ENCODE measurements at places on chromosomes 16 and 17.

DNA sequence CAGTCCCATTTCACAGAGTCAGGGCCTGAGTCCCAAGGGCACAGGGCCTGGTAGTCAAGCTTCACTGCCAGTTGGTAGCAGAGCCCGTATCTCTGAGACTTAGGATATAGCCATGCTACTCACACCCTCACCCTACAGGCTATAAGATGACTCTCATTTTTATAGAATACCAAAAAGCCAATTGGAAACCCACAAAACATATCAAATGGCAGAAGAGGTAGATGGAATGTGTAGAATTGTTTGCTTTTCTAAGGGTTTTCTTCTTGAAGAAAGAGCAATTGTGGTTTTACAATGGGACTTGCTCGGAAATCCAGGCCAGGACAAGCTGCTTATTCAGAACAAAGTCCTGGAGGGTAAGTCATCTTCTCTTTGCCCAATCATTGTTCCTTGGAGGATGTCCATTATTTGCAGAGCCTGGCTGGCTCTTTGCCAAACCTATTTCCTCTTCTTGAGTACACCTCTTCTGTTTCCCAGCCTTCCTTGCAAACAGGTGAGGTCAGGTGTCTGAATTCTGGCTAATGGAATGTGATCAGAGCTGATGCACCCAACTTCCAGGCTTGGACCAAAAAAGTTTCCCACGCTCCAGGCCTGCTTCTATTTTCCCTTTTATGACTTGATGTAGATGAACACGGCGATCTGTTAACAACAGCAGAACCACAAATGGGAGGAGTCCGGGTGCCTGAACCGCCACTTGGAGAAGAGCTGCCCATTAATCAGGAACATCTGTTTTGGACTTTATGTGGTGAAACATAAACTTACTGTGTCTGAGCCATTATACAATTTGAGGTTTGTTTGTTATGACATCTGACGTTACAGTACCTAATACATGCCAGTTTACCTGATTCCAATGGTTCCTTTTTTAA lies 16.9 kb upstream of the CCL22 start:
- DNase-seq: no peak
- no peaks in the 10 kb centered on the region for H3K4me1 ChIP-seq
- no peak overlapping the region for H3K27ac ChIP-seq
- H3K4me3 ChIP-seq: no peak overlapping the region
- H3K36me3 ChIP-seq: no peaks in the 10 kb centered on the region

DNA sequence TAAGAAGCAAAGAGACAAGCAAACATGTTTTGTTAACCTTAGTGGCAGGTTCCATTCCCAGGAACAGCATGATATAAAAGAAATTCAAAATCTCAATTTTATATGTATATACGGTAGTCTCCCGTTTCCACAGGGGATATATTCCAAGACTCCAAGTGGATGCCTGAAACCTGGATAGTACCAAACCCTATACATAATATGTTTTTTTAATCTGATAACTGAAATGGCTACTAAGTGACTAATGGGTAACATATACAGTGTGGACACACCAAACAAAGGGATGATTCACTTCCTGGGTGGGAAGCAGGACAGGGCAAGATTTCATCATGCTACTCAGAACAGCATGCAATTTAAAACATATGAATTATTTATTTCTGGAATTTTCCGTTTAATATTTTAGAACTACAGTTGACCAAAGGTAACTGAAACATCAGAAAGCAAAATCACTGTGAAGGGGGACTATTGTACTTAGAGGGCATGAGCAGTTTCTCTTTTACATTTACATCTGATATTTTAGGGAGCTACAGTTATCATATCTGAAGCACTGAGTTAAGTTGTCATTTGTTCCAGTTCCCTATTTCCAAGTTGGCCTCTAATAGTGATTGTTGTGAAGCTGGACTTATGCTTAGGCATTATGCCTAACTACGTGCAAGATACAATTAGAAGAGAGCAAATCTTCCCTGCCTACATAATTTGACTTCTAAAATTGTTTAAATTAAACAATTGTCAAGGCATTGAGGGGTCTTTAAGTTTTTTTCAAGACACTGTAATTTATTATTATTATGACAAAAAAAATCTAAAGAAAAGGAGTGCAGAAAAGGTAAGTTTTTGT lies 34.1 kb upstream of the ABCA6 start:
- no peaks in the 10 kb centered on the region for H3K27me3 ChIP-seq
- no peak overlapping the region for H3K4me3 ChIP-seq
- no peaks in the 10 kb centered on the region for H3K36me3 ChIP-seq
- H3K4me1 ChIP-seq: peaks cover 25% of the 10 kb centered on the region

GRCh38 chr17:4940555-4941318 lies 669 bp downstream of the RNF167 start:
- H3K27me3 ChIP-seq: no peaks in the 10 kb centered on the region
- peak overlapping the region; percentile 96 for H3K27ac ChIP-seq
- H3K36me3 ChIP-seq: peaks cover 41% of the 10 kb centered on the region
- H3K4me3 ChIP-seq: peak overlapping the region; percentile 90
- H3K4me1 ChIP-seq: peaks cover 89% of the 10 kb centered on the region

GRCh38 chr16:85504242-85504641 lies 108.9 kb upstream of the GSE1 start:
- no peaks in the 10 kb centered on the region for H3K27me3 ChIP-seq
- no peak for DNase-seq
- H3K4me3 ChIP-seq: no peak overlapping the region
- H3K27ac ChIP-seq: no peak overlapping the region
- H3K4me1 ChIP-seq: peaks cover 2% of the 10 kb centered on the region
- no peaks in the 10 kb centered on the region for H3K36me3 ChIP-seq

DNA sequence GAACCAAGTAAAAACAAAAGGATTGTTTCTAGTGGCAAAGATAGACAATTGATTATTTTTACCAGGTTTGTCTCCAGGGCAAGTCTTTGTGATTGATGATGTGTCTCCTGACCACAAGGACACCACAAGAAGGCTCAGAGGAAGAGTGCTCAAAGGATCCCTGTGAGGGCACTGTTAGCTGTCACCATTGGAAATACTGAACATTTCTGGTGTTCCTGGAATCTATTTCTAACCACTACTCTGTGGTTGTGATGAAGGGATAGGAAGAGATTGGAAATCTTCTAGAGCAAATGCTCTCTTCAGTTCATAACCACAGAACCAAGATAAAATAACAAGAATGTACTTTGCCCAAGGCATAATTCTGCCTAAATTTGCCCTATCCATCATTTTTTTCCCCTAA lies 15.3 kb downstream of the RNF43 start:
- H3K36me3 ChIP-seq: no peaks in the 10 kb centered on the region
- DNase-seq: no peak
- peaks cover 11% of the 10 kb centered on the region for H3K4me1 ChIP-seq
- no peak overlapping the region for H3K4me3 ChIP-seq
- no peaks in the 10 kb centered on the region for H3K27me3 ChIP-seq

DNA sequence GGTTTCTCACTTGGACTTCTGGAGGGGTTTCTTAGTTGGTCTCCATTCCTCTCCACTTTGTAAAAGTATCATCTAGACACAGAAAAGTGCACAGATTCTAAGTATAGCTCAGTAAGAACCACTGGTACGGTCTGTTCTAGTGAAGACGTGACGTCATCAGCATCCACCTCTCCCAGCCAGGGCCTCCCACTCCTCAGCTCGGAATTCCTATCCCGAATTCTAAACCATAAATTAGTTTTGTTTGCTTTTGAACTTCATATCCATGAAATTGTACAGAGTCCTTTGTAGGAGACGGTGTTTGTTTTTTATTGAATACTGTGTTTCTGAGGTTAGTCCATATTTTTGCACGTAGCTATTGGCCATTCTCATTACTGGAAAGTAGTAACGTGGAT lies 25.5 kb downstream of the FOXK2 start:
- DNase-seq: no peak
- H3K27me3 ChIP-seq: no peaks in the 10 kb centered on the region

DNA sequence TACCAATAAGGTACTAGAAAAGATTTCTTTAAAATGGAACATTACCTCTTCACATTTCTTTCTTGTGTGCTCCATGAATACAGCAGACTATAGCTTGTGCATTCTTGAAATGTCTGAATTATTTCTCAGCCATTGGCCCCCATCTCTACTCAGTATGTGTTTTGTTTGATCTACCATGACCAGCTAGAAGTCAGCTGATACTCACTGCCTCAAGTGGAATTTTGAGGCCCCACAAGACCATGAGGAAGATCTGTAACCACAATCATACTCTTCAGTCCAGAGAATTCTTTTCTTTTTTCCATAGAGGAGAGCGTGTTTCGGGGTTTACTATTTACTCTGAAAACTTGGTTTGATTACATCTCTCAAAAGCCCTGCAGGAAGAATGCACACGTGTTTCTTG lies 319.1 kb downstream of the TOX3 start:
- H3K27me3 ChIP-seq: no peaks in the 10 kb centered on the region
- no peak overlapping the region for H3K4me3 ChIP-seq
- H3K27ac ChIP-seq: no peak overlapping the region
- H3K4me1 ChIP-seq: no peaks in the 10 kb centered on the region

DNA sequence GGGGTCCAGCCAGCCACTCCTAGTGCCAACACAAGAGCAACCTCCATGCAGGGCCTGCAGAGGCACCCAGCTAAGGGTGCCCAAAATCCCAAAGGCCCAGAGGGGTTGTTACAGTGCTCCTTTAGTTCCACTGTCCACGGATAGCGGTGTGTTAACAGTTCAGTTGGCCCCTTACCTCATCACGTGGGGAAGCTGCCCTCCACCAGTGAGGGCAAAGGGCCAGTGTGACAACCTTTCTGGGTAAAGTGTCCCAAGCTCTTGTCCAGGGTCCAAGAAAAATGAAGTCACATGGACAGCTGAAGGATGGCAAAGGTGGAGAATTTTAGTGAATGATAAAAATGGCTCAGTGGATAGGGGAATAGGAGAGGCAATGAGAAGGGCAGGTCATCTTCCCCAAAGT lies 8.7 kb upstream of the MKS1 start:
- H3K4me3 ChIP-seq: no peak overlapping the region
- H3K27me3 ChIP-seq: peaks cover 5% of the 10 kb centered on the region
- no peaks in the 10 kb centered on the region for H3K36me3 ChIP-seq
- H3K27ac ChIP-seq: no peak overlapping the region

- H3K36me3 ChIP-seq: no peaks in the 10 kb centered on the region
- no peak overlapping the region for H3K4me3 ChIP-seq
- H3K27me3 ChIP-seq: peaks cover 5% of the 10 kb centered on the region
- H3K4me1 ChIP-seq: no peaks in the 10 kb centered on the region
Observed at GRCh38 chr17:15081008-15081407, 184.1 kb downstream of the PMP22 start.

DNA sequence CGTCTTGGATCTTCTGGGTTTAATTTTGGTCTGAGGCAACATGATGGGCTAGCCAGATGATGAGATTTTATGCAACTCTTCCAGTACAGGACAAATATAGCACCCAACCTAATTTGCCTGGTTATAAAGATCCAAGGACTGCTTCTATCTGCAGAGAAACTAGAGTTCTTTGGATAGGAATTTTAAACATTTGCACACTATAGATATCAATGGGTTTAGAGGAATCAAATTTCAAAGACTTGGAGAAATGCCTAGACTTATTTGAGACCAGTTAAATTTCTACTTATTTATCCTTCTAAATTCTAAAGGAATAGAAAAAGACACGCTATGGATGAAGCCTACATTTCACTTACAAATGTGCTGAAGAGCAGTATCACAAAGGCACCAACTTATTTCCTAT lies 12.6 kb downstream of the PMFBP1 start:
- H3K27ac ChIP-seq: no peak overlapping the region
- H3K36me3 ChIP-seq: no peaks in the 10 kb centered on the region
- no peaks in the 10 kb centered on the region for H3K27me3 ChIP-seq
- no peaks in the 10 kb centered on the region for H3K4me1 ChIP-seq
- H3K4me3 ChIP-seq: no peak overlapping the region
- no peak for DNase-seq

- peaks cover 10% of the 10 kb centered on the region for H3K36me3 ChIP-seq
- H3K4me1 ChIP-seq: peaks cover 39% of the 10 kb centered on the region
- H3K4me3 ChIP-seq: peak overlapping the region; percentile 65
- DNase-seq: peak; percentile 22
- peak overlapping the region; percentile 67 for H3K27ac ChIP-seq
- H3K27me3 ChIP-seq: no peaks in the 10 kb centered on the region
Observed at GRCh38 chr17:18039535-18040260, 490 bp downstream of the GID4 start.

GRCh38 chr17:71762526-71762925 lies 358.3 kb upstream of the SOX9 start:
- no peak for DNase-seq
- no peaks in the 10 kb centered on the region for H3K36me3 ChIP-seq
- H3K4me1 ChIP-seq: no peaks in the 10 kb centered on the region
- H3K27ac ChIP-seq: no peak overlapping the region

DNA sequence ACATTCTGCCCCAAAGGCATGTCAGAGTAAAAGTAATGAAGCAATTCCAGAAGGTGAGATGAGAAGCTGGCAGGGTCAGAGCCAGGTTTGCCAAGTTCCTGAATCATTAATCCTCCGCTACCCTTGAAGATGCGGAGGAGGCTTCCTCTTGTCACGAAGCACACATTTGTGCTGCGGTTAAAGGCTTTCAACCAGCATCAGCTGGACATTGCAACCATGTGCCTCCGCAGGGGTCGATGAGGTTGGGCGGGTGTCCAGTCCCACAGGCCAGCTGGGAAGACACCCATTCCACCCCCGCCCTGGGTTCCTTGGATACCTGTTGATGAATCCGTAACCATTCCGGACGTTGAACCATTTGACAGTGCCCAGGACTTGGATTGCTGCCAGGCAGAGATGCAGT lies 1.3 kb downstream of the YBX2 start:
- no peaks in the 10 kb centered on the region for H3K36me3 ChIP-seq
- H3K4me1 ChIP-seq: no peaks in the 10 kb centered on the region
- H3K27me3 ChIP-seq: peaks cover 43% of the 10 kb centered on the region
- no peak overlapping the region for H3K4me3 ChIP-seq
- DNase-seq: no peak

DNA sequence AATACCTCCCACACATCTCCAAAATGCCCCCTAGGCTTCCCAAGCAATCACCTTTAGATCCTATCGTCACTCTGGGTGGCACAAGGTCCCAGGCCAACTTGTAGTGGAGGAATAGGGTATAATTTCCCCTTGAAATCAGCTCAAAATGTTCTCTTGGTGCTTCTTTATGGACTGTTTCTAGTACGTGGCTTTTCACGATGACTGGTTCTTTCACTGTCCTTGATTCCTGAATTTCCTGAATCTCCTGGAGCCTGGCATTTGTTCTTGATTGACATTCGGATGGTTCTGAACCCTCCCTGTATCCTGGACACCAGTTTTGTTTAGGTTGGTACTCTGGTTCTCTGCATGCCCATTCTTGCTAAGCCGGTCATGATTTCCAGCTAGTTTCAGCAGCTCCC lies 6.9 kb upstream of the VPS53 start:
- H3K36me3 ChIP-seq: no peaks in the 10 kb centered on the region
- DNase-seq: no peak
- H3K27ac ChIP-seq: no peak overlapping the region
- no peak overlapping the region for H3K4me3 ChIP-seq
- H3K27me3 ChIP-seq: no peaks in the 10 kb centered on the region

- peak within 1 kb of the TSS; percentile 73 for H3K4me3 ChIP-seq
- no peaks in the 10 kb centered on the region for H3K27me3 ChIP-seq
- H3K36me3 ChIP-seq: peaks cover 28% of the 10 kb centered on the region
- peak; percentile 93 for DNase-seq
Observed at GRCh38 chr16:3443108-3444031, at the start of the genes NAA60 and ZNF597. NAA60 (plus strand) TSS chr16:3443680; CDS start chr16:3476228, 32,548 bp downstream. ZNF597 (minus strand) TSS chr16:3443504; CDS start chr16:3443153, 351 bp downstream.

GRCh38 chr17:72699545-72699944 lies 392.9 kb downstream of the SLC39A11 start:
- no peaks in the 10 kb centered on the region for H3K27me3 ChIP-seq
- H3K27ac ChIP-seq: no peak overlapping the region
- no peaks in the 10 kb centered on the region for H3K4me1 ChIP-seq
- DNase-seq: no peak

GRCh38 chr16:52921104-52921503 lies 131.6 kb downstream of the CHD9NB start:
- H3K27ac ChIP-seq: no peak overlapping the region
- H3K4me1 ChIP-seq: no peaks in the 10 kb centered on the region
